ENCODE measurements at places on chromosomes 2 and 18.

DNA sequence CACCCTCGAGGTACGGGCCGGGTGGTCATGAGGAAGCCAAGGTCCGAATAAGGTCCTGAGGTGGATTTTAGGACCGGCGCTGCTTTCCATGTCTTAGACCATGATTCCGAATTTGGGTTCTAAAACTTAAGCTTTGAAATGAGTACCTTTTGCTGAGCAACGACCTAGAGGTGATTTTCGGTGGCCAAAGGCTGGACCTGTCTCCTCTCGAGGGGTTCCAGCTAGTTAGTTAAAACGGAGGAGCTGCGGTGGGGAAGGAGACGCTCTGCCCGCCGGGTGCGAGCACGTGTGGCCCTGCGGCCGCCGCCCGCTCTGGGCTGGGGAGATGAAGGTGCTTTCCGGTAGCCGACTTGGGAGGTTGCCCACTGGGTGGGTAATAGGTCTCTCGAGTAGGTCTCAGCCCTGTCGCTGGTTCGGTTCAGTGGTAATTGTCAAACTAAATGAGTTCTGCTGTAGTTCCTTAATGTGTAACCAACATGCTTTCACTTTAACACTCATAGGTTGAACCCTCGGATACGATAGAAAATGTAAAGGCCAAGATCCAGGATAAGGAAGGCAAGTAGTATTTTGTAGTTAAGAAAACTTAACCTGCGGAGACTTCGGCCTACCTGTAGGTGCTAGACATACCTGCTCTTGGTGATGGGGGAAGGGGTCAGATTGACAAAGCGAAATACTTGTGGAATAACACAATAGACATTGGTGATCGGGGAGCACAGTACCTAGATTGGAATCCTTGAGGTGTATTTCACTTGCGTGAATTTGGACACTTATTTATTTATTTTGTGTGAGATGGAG, 572 bp downstream of the RPS27A start:
- DNase-seq = no peak

DNA sequence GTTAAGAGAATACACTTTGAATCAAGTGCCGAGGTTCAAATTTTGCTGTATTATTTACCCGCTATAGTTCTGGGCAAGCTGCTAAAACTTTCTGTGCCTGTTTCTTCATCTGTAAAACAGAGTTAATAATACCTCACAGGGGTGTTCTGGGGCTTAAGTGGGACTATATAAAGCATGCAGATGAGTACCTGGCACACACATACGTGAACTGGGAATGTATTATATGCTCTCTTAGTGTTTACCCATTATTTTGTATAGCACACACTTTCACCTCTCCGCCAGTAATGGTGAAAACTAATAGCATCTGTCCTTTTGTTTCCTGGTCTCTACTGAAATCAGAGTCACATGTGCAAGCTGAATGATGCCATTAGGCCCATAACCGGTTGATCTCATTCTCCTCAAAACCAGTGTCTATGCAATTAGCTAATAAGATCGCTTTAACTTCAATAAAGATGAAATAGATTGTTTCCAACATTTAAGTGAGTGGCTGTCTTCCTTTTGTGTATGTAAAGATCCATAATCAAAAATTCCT, 3.8 kb upstream of the CDKL4 start:
- no peak for DNase-seq

DNA sequence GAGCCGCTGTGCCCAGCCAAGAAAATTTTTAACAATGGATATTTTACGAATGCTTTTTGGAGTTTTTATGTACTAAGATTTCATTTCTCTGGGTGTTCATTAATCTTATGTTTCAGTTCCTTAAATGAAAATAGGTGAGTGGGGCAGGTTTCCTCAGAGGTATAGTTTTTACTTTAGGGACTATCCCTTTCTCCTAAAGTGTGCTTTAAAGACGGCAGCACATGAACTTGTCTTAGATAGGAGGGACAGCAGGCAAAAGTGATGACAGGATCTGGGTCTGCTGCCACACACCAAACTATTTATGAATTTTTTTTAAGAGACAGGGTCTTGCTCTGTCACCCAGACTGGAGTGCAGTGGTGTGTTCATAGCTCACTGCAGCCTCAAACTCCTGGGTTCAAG, 8.0 kb upstream of the REL start:
- DNase-seq = no peak

GRCh38 chr2:210363876-210364275, 48.9 kb upstream of the MYL1 start:
- no peak for DNase-seq

Data from activated T-cell treated with anti-CD3 and anti-CD28 coated beads for 24 hours (primary cell).